ENCODE measurements at places on chromosomes 7 and 10.

- DNase-seq: no peak
Observed at GRCh38 chr10:121613456-121613855, 15.2 kb upstream of the FGFR2 start.

- DNase-seq: peak; percentile 58
Observed at GRCh38 chr7:138981332-138982203, at the start of gene KIAA1549. TSS of gene KIAA1549 (minus strand) at chr7:138981389. CDS start at chr7:138981269, 120 bp downstream.

DNA sequence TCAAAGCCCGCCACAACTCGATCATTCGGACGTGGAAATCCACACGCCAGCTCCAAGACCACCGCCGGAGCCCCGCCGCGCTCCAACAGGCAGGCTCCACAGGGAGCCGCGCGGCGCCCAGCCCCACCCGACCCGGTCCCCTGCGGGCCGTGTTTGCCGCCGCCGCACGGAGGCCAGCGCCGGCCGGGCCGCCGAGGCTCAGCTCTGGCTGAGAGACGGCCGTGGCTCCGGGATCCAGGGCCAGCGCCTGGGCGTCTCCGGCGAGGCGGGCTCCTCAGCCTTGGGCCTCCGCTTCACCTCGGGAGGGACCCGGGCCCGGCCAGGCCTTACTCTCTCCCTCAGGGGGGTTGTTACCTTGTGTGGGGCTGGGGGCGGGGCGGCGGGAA is 333 bp downstream of the SMNDC1 start:
- DNase-seq: no peak

DNA sequence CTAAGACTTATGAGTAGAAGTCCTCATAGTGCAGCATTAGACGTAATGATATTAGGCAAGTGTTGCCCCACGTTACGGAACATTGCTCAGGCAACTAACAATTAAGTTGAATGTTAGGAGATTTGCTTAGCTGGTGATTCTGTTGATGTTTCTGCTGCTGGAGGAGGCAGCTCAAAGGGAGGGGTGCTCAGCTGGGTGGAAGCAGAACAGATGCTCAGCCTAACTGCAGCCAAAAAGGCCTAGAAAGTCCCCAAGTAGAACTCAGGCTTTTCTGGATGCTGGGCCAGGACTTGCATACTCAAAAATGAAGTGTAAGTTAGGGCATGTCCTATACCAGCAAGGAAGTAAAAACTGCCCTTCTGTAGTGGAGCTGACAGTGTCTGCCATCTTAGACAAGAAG is 201.4 kb downstream of the ADRA2A start:
- no peak for DNase-seq

GRCh38 chr7:36021917-36022550 is 131.0 kb upstream of the EEPD1 start:
- DNase-seq: no peak

- no peak for DNase-seq
Observed at GRCh38 chr7:26441002-26441521, 149.4 kb downstream of the SNX10 start.

DNA sequence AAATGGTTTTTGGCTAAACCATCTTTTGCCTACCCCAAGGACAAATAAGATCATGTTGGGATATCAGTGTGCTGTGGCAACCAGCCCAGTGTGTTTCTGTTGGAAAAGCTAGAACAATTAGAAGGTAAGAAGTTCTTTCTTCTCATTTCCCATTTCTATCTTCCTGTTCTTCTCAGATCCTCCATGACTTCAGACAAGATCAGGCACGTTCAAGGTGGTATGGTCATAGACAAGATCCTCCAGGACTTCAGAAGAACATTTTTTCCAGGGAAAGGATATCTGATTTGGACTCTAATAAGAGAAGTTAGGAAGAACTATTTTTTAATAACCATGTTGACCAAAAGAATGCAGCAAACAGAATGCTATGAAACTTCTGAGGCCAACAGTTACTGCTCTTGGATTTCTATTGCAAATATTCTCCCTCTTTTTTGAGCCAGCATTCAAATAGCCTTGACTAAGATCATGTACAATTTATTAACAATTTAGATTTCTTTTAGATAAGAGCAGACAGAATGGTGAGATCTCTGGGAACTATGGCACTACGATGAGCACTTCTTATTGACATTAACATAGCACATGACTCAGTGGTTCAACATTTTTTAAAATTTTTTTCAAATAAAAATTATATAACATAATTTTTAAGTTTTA is 15.9 kb downstream of the HYCC1 start:
- DNase-seq: no peak

DNA sequence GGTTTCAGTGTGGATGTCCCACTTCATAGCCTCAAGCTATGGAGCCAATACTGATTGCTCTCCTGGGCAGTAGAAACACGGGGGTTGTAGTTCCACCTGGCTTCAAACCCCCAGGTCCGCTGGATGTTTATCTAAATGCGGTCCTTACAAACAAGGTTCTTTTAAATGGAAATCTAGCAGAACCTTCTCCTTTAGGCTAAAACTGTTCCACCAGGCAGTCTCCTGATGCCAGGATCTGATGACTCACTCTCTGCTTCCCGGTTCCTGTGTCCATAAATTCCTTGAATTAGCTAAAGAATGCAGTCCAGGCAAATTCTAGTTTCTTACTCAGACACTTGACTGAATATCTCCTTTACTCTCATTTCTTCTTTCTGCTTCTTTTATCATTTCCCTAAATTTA is 108.4 kb upstream of the FAM3C start:
- DNase-seq: no peak

DNA sequence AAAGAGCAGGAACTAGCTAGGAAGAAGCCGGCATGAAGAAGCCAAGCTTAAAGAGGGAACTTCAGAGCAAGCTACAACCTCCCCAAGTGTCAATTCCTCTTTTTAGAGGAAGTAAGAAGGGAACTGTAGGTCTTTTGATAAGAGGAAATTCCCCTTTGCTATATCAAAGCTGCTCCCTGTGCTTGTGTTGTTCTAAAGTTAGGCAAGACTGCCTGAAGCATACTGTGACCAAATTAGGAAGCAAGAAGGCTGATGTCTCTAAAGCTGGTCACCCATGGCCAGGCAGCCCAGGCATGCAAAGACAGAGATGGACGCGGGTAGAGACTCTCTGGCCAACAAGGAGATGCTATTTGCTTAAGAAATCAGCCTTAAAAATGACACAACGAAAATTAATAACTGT is 87.9 kb downstream of the RNF216 start:
- DNase-seq: no peak

DNA sequence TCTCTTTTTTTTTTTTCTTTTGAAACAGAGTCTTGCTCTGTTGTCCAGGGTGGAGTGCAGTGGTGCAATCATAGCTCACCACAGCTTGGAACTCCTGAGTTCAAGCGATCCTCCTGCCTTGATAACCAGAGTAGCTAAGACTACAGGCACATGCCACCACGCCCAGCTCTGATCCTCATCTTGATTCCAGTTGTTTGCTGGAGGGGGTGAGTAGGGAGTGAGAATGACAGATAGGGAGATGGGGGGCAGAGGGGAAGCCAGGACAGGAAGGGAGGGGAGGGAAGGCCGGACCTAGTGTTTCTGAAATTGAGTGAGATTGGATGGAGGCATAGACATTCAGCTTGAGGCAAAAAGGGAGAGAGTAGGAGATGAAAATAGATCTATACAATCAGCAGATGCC is 25.2 kb upstream of the CPXM2 start:
- DNase-seq: no peak

DNA sequence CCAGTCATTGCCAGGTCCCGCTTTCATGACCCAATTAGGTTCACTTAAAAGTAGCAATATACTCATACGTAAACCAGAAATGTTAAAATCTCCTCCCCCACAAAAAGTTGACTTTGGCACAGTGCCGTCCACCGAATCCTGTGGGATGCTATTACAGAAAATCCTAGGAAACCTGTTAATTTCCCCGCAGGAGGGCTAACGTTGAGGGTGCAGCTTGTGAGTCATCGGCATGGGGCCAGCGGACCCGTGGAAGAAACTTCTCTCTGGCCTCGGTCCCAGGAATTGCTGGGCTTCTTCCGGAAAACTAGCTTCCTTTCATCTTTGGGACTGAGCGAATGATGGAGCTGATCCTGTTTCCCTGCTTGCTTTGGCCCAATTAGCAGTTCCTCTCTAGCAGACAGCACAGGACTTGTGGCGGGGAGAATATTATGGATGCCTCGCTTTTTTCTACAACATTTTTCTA is 13.5 kb downstream of the CRYGN start:
- DNase-seq: no peak

Measured in activated T-cell treated with anti-CD3 and anti-CD28 coated beads, Interleukin-2, amount 50 U/mL, for 48 hours (primary cell).